ENCODE measurements at places on chromosomes 1 and 21.

GRCh38 chr1:234345237-234345636, 28.0 kb upstream of the COA6 start:
- DNase-seq: no peak

GRCh38 chr1:80056179-80056578, 1049.6 kb upstream of the ADGRL4 start:
- DNase-seq: no peak

- DNase-seq: no peak
These were observed 15.8 kb downstream of the PROK1 start for GRCh38 chr1:110466646-110467280.

DNA sequence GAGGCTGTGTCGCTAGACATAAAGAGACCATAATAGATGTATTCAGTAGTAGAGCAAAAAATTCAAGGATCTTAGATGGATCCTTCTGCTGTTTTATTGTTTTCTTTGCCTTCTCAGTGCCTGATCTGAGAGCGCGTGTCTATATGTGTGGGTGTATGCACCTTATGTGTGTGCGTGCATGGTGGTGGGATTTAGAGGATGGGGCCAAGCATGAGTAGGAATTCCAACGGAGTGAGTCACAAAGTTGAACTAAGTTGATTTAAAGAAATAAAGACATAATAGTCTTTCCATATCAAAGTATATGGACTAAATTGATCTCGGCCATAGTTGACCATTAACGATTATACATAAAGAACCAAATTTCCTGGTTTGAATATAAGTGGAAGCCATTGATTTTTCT, 178.7 kb downstream of the CYYR1 start:
- no peak for DNase-seq

- no peak for DNase-seq
These were observed 9.6 kb downstream of the ARHGEF16 start for GRCh38 chr1:3463891-3464648.

DNA sequence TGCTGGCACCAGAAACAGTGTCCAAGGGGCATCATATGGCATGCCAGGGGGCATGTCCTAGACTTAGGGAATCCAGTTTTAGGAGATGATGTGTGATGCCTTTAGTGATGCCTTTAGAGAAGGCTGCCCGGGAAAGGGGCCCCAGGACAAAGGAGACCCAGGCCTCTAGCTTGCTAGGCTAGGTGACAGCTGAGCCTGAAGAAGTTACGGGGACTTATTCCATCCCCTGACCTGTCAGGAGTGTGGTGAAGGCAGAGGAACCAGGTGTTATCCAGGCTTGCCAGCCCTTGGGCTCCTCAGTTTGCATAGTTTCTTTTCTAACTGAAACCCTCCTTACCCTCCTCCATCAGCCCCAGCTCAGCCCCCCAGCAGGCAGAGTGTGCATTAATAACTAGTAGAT, 269.7 kb upstream of the CSF3R start:
- DNase-seq: no peak

DNA sequence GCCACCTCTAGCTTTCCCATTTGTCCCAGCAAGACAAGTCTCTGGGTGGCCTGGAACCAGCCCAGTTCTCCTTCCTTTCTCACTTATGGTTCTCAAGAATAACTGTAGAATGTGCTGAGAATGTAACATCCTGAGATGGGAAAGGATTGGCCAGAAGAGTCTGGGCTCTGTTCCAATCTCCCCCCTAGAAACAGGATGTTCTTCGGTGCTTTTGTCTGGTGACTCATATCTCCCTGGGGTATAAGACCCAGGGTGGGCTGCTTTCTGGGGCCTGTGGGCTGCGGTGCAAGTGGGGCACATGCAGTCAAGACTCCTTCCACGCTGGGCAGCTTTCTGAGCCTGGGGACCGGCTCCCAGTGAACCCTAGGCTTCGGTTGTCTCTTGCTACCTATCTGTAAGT, 251.2 kb upstream of the POU3F1 start:
- DNase-seq: no peak

DNA sequence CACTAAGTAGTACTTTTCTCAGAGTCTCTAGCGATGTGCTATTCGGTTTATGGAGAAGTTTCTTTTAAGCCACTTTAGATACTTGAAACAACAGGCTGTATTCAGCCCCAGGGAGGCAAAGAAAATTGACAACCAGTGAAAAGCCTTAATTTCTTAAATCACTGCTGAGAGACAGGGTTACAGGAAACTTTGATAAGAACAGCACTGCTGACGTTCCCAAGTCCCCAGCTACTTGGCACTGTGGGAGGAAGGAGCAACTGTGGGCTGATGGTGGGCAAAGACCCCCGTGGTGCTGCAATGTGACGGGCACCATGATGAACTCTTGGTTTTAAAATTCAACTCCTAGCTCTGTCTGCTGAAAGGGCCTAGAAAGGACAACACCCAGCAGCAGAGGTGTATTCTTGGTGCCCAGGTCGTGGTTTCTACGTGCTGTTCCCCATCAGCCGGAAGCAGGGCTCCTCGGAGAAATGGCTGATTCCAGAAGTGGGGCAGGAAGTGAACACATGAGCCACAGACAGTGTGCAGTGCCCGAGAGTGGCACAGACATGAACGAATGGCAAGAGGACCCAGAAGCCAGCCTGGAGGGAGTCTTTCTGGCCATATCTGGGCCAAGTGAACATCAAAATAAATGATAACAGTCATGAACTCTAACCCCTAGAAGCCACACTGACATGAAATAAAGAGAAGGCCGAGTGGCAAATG, 5.3 kb downstream of the PTTG1IP start:
- no peak for DNase-seq

GRCh38 chr1:234538062-234538731, 59.2 kb upstream of the TARBP1 start:
- DNase-seq: peak; percentile 72

DNA sequence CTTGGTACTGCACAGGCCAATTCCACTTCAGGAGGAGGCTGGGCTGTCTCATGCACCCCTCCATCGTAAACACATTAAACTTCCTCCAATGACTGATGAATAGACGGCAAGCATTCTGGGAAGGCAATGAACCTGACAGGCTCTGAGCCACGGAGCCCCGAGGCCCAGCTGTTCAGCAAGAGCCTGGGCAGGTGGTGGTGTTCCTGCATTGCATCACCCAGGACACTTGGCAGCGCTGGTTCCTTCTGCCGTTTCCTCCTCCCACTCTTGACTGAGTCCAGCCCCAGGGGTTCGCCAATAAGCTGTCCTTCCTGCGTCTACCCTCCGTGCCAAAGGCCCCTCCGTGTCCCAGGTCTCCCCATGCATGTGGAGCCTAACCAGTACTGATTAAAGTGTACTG, 109.8 kb downstream of the JAK1 start:
- DNase-seq: no peak

- DNase-seq: no peak
These were observed 26.3 kb upstream of the PEX10 start for GRCh38 chr1:2438641-2439040.

GRCh38 chr1:183582021-183582713, 8.1 kb downstream of the NCF2 start:
- DNase-seq: peak; percentile 15

- DNase-seq: no peak
These were observed 83.0 kb upstream of the DUSP10 start for GRCh38 chr1:221824909-221825308.

DNA sequence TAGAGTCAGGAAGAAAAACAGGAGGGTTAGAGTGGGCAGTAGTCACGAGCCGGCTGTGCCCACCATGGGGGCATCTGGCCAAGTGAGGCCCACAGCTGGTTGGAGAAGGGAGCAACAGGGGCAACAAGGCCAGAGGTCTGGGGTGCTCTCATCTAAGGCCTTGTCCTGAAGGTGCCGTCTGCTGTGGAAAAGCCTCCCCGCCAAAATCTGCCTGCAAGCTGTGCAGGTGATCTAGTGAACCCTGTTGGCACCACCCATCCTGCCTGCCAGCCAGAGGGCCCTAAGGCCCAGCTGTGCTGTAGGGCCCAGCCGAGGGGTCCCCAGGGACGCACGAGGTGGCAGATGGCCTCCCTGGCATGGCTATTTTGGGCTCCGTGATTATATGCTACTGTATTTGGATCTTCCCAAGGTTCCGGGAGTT, 51.3 kb downstream of the LGR6 start:
- no peak for DNase-seq

- peak; percentile 71 for DNase-seq
These were observed 62.9 kb downstream of the TRABD2B start for GRCh38 chr1:47934243-47934805.

DNA sequence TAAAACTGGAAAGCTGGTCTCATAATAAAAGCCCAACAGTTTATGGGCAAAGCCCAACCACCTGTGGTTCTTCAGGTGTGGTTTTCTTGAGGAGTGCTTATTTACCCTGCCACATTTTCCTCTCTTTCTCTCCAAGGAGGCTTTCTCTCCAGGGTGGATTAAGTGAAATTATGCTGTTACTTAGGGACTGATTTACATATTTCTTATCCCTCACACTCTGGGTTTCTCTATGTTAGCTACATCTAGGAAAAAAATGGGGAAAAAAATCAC, 4.8 kb downstream of the TBX19 start:
- no peak for DNase-seq

GRCh38 chr1:234696148-234696576, 86.2 kb upstream of the IRF2BP2 start:
- no peak for DNase-seq

DNA sequence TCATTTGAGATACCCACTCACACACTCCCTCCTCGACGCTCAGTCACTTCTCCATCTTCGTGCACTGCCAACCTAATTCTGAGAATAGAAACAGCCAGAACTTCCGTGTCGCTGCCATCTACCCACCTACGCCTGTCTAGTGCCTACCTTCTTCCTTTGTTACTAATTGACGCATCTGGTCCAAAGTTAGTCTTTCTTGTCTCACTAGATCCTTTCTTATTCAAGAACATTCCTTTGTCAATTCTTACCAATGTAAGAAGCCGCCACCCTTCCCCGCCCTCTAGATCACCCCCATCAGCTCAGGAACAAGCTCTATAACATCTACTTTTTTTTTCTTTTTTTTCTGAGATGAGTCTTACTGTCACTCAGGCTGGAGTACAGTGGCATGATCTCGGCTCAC, 3.7 kb downstream of the PADI6 start:
- DNase-seq: no peak

DNA sequence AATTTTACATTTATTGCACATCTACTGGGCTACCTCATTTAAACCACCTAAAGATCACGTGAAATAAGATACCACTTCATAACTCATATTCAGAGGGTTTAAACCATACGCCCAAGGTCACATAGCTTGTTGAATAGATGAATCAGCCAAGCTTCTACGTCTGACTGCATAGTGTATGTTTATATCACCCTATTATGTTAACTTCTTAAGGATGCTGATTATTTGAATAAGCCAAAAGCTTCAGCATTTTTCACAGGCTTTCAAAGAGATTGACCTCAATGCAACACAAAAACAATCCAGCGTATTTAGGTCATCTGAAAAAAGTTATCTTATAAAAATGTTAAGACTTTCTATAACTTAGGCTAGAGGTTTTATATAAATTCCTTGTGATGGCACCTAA, 373.8 kb downstream of the TGFB2 start:
- DNase-seq: no peak
